Mucosa of gallbladder (tissue), 1 donor: ENCODE measurements at places on chromosomes 16 and 17. TPM values are rescaled to one million over a fixed set of nuclear protein-coding genes. Genes with fewer than 3 reads are reported as not detected.

The CCL7 gene
- not detected for total RNA-seq

DNA sequence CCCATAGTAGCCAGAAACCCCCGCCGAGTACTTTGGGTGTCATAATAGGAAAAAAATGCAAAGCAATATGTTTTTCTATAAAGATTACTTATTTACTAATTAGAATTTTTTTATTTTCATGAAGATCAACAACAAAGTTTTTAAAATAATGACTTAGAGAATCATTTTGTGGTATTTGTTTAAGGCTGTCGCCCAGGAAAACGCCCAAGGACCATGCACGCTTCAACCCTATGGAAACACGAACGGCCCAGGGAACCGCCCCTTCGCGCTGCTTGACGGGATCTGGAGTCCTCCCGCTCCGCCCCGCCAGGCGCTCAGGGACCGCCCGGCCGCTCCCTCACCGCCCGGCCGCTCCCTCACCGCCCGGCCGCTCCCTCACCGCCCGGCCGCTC is 408 bp upstream of the KPNA2 start:
- DNase-seq = peak; percentile 94

GRCh38 chr17:82103553-82104451 is 5.8 kb upstream of the FASN start:
- DNase-seq = peak; percentile 78

DNA sequence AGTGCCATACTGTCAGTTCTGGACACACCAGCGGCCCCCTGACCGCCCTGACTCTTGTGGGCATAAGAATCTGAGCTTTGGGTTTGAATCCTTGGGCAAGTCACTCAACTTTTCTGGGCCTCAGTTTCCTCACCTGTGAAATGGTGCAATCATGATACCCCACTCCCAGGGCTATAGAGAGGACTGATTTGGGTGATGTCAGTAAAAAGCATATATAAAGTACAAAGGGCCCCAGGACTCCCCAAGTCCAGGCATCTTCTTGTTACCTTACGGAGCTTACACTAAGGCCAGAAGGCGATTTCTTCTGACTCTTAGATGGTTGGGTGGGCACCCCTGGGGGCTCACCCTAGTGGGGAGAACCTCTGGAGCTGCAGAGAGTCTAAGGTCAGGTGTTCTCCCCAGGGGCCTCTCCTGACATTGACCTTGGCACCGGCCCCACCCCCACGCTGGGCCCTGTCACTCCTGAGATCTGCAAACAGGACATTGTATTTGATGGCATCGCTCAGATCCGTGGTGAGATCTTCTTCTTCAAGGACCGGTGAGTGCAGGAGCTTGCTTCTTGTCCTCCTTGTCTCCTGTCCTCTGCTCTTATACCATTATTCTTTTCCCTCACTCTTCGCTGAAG is 13.9 kb downstream of the MMP2 start:
- no peak for DNase-seq

DNA sequence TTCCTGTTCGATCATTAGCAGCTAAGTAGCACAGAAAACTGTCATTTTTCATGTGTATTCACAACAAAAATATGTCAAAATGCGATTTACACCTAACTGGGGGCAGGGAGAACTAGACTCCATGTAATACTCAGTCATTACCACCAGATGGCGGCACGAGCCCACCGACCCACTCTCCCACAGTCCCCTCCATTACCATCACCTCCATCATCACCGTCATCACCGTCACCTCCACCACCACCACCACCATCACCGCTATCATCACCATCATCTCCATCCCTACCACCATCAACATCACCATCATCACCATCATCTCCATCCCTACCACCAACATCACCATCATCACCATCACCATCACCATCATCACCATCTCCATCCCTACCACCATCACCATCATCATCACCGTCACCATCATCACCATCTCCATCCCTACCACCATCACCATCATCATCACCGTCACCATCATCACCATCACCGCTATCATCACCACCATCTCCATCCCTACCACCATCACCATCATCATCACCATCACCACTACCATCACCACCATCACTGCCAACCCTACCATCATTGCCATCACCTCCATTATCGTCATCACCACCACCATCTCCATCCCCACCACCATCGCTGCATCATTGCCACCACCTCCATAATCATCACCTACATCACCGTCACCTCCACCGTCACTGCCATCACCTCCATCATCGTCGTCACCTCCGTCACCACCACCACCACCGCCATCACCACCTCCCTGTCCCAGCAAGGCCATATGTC is 14.4 kb downstream of the NDUFAF8 start:
- DNase-seq = peak; percentile 48

- no peak for DNase-seq
These were observed 530 bp downstream of the GSG1L start for GRCh38 chr16:28062847-28063521.

The SGCA gene
- total RNA-seq = 23.5 TPM

- DNase-seq = no peak
These were observed 5.8 kb downstream of the ZNF689 start for GRCh38 chr16:30604316-30604947.

GRCh38 chr16:27965801-27966200 is 97.7 kb downstream of the GSG1L start:
- no peak for DNase-seq

The ASGR1 gene
- 5.0 TPM for total RNA-seq

The GPT2 gene
- total RNA-seq = 44.7 TPM

GRCh38 chr16:19283637-19284036 is 1.9 kb upstream of the CLEC19A start:
- no peak for DNase-seq

The TNS4 gene
- 0.23 TPM for total RNA-seq

The KRTAP9-4 gene
- total RNA-seq = not detected

The PIPOX gene
- total RNA-seq = 3.5 TPM

- DNase-seq = no peak
These were observed 103.4 kb downstream of the CACNG3 start for GRCh38 chr16:24359490-24359889.
